ENCODE measurements at places on chromosomes 16 and 17. TPM values are rescaled to one million over a fixed set of nuclear protein-coding genes. Genes with fewer than 3 reads are reported as not detected.

The KRT32 gene
- total RNA-seq: not detected

The ZG16 gene
- total RNA-seq: not detected

The PRRT2 gene
- total RNA-seq: 0.52 TPM

The DNAI2 gene
- total RNA-seq: 0.21 TPM

The SP6 gene
- total RNA-seq: 0.21 TPM

The FOXN1 gene
- not detected for total RNA-seq

The GRAPL gene
- total RNA-seq: 5.1 TPM

The KRT40 gene
- 0.10 TPM for total RNA-seq

The ADAP2 gene
- 20.8 TPM for total RNA-seq

The LRRC46 gene
- not detected for total RNA-seq

The KIF18B gene
- total RNA-seq: 0.10 TPM

The GNG13 gene
- total RNA-seq: not detected

The MINK1 gene
- 68.8 TPM for total RNA-seq

The CCDC200 gene
- 0.31 TPM for total RNA-seq

The MYO19 gene
- 36.8 TPM for total RNA-seq

The OR2C1 gene
- total RNA-seq: not detected

The GUCY2D gene
- 0.10 TPM for total RNA-seq

The CHST5 gene
- total RNA-seq: under 0.01 TPM

The CNTNAP4 gene
- 0.10 TPM for total RNA-seq

The REXO5 gene
- 0.94 TPM for total RNA-seq

The SEPTIN12 gene
- total RNA-seq: not detected

The NOXO1 gene
- total RNA-seq: not detected

The LGALS9B gene
- 0.52 TPM for total RNA-seq

The SMIM22 gene
- total RNA-seq: not detected

The SLC16A11 gene
- total RNA-seq: 0.63 TPM

The CA4 gene
- not detected for total RNA-seq

The NATD1 gene
- total RNA-seq: 3.3 TPM

The PLEKHH3 gene
- total RNA-seq: 0.52 TPM

The PIK3R6 gene
- 1.5 TPM for total RNA-seq

The NTN3 gene
- not detected for total RNA-seq

The GCGR gene
- not detected for total RNA-seq
